Fibroblast of mammary gland (primary cell): ENCODE measurements at places on chromosomes 2 and 18.
A peak's percentile ranks its signal among the peaks of the same experiment; 100 is the strongest.

- peak; percentile 70 for DNase-seq
Measured at GRCh38 chr2:160695402-160696086, 201.9 kb upstream of the RBMS1 start.

GRCh38 chr2:239959059-239959971 lies 65.8 kb downstream of the NDUFA10 start:
- DNase-seq, result no peak

DNA sequence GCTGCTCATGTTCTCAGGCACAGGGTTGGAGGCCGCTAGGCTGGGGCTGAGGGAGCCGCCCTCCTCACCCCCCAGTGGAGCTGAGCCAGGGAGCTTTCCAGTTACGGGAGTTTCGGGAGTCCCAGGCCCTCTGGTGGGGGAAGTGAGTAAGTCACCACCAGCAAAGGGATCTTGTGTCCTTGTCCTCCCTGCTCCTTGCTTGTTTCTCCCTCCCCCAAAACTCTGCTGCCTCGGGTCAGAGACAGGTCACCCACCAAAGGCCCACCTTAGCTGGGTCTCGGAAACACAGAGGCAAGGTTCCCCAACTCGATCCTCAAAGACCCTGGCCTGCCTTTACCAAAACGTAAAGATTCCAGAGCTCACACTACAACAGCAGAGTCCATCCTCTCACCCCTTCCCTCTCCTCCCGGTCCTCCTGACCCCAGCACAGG lies 60.5 kb upstream of the POMC start:
- peak; percentile 76 for DNase-seq

DNA sequence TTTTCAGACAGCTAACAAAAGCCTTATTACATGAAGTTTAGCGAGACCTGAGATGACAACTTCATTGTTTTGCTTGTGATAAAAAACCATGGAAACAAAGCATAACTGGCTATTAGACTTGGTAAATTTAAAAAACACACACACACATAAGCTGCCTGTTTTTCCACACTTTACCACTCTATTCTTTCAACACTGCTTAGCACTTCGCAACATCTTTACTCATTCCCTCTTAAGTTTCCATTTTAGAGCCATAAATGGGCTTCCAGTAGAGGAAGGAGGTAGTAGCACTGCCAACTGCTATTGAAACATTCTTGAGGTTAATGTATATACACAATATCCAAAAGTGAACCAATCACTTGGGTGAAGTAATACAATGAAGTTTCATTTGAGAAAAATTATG lies 54.1 kb downstream of the BAZ2B start:
- peak; percentile 33 for DNase-seq
